ENCODE measurements at places on chromosomes 4 and X. TPM values are rescaled to one million over a fixed set of nuclear protein-coding genes. Genes with fewer than 3 reads are reported as not detected.

The VCX3B gene
- total RNA-seq = not detected

The SSX4B gene
- total RNA-seq = not detected

The OTC gene
- total RNA-seq = 1.5 TPM

The SMIM31 gene
- total RNA-seq = 31.9 TPM

The PLXNB3 gene
- total RNA-seq = 5.4 TPM

- DNase-seq = no peak
Measured at GRCh38 chrX:121036137-121036536, 11.3 kb upstream of the GLUD2 start.

DNA sequence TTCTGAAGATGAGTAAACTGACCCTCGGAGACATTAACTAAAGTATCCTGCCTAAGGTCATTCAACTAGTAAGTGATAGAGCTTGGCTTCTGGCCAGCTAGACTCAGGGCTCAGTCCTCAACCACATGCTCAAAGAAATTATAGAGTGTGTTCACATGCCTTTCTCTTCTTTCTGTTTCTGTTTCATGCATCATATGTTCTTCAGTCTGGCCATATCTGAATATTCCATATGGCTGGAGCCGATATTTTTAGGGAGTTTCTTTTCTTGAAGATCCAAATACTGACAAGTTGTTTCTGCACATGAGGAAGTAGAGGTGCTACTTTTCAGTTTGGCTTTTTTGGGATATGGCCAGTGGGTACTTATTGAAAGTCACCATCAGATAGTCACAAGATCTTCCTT is 44.9 kb downstream of the MMRN1 start:
- no peak for DNase-seq

- no peak for DNase-seq
Measured at GRCh38 chr4:27358269-27358668, 497.6 kb downstream of the STIM2 start.

DNA sequence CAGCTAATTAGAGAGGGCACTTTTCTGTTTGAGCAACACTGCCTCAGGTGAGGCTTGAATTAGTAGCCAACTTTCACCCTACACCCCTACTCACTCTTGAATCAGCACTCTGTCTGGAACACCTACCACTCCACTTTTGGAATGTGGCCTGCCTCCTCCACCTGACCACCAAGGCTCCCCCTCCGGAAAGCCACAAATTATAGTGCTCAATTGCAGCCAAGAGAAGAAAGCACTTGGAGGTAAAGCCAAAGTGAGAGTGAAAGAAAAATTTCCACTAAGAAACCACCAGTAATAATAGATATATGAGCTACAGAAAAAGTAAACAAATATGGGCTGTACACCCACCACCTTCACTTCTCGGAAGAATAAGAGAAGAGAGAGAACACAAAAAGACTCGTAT is 41.1 kb downstream of the PPP3CA start:
- DNase-seq = no peak
